Activated CD8-positive, alpha-beta memory T cell treated with anti-CD3 and anti-CD28 coated beads for 4 hours (primary cell): ENCODE measurements at places on chromosomes 1 and 21.
A peak's percentile ranks its signal among the peaks of the same experiment; 100 is the strongest.

GRCh38 chr1:36606641-36607262 is 124.0 kb upstream of the CSF3R start:
- DNase-seq: no peak

- no peak for DNase-seq
Observed at GRCh38 chr1:28926629-28927265, 12.4 kb downstream of the EPB41 start.

GRCh38 chr1:23358310-23358875 is 11.2 kb downstream of the ZNF436 start:
- no peak for DNase-seq

GRCh38 chr21:46052703-46053651 is 44.9 kb upstream of the COL6A2 start:
- peak; percentile 54 for DNase-seq

GRCh38 chr21:38661197-38661871 is 144.4 kb upstream of the ETS2 start:
- no peak for DNase-seq

GRCh38 chr21:45390831-45391742 is 13.9 kb upstream of the COL18A1 start:
- no peak for DNase-seq

- DNase-seq: no peak
Observed at GRCh38 chr1:194473766-194474165, 1287.4 kb upstream of the B3GALT2 start.

GRCh38 chr1:58441699-58442098 is 104.8 kb downstream of the OMA1 start:
- no peak for DNase-seq

DNA sequence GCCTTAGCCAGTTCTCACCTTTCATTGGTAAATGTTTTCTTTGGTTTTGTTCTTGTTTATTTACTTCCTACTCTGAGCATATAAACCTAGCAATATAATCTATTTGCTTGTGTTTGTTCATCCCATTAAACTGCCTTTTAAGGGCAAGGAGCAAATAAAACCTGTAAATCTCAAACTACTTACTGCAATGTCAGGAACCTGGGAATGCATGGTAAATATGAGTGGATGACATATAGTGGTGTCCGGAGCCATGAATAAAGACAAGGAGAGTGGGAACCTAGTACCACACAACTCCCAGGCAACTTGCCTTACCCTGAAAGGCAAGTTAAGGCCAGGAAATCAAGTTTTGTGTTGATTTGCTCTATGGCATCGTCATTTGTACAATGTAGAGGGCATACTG is 1133.7 kb upstream of the NCAM2 start:
- no peak for DNase-seq

DNA sequence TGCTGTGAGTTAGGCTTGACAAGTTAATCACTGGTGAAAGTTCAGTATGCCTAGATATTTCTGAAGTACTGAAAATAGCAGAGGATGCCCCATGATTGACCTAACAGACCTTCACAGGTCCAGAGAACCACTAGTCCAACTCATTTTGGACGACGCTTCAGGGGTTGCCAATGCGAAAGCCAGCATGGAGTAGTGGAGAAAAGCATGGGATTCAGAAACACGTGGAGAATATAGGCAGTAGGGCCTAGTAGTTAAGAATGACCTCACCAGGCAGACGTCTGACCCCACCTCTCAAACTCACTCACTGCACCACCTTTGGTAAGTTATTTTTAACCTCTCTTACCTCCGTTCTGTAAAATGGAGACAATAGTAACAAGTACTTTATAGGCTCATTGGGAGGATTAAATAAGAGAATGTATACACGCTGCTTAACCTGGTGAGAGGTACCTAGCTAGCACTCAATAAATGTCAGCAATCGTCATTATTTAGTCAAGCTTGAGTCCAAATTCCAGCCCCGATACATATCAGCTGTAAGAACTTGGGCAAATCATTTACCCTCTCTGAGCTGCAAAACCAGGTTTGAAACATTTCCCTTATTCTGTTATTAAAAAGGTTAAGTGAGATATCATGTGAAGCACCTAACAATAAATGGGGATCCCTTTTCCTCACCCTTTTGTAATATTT is 13.2 kb downstream of the PLPP3 start:
- no peak for DNase-seq
